Activated CD4-positive, alpha-beta memory T cell treated with anti-CD3 and anti-CD28 coated beads, Interleukin-2, amount 10 ng/mL, durations not matched to agents 7 days and 5 days (primary cell): ENCODE measurements at places on chromosomes 5 and 9.
A peak's percentile ranks its signal among the peaks of the same experiment; 100 is the strongest.

GRCh38 chr9:90680534-90680933, 37.9 kb upstream of the DIRAS2 start:
- no peak overlapping the region for H3K4me3 ChIP-seq
- H3K36me3 ChIP-seq, result no peaks in the 10 kb centered on the region
- peaks cover 4% of the 10 kb centered on the region for H3K27me3 ChIP-seq

DNA sequence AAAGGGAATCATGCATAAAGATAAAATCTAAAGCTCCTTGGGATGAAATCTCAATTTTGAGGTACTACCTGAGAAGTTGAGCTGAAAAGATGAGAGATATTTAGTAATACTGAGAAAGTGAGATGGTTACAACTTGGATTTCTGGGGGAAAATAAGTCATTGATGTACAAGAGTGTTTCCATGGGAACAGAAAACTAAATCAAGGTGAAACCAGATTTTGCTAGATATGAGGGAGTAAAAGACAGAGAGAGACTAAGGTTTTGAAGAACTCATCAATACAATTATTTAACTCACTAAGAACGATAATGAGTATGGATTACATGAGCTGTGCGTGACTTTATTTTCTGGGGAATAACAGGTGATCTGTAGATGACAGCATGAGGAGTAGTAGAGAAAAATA, 10.2 kb upstream of the ST8SIA4 start:
- peaks cover 26% of the 10 kb centered on the region for H3K36me3 ChIP-seq
- no peak for DNase-seq
- H3K27me3 ChIP-seq, result no peaks in the 10 kb centered on the region
- H3K4me3 ChIP-seq, result no peak overlapping the region

DNA sequence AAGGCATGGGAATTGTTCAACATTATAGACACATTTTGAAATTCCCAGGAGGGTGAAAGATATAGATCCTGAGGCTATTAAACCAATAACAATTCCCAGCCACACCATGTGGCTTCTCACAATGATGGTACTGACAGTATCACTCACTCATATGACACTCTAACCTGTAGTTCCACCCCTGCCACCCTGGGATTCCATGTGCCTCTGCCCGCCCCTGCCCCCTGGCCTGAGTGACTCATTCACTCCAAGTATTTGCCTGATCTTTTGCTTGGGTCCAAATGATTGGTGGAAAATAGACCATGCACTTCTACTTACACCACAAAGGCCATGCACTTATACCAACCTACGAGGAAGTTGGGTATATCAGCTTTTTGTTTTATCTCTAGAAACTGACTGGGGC, 305.2 kb upstream of the DAB2 start:
- no peak overlapping the region for H3K27ac ChIP-seq
- peaks cover 6% of the 10 kb centered on the region for H3K27me3 ChIP-seq
- no peak for DNase-seq
- H3K36me3 ChIP-seq, result no peaks in the 10 kb centered on the region

GRCh38 chr5:87015901-87016300, 251.8 kb upstream of the RASA1 start:
- no peak overlapping the region for H3K27ac ChIP-seq
- peaks cover 14% of the 10 kb centered on the region for H3K4me1 ChIP-seq
- H3K27me3 ChIP-seq, result peaks cover 3% of the 10 kb centered on the region
- no peak for DNase-seq

DNA sequence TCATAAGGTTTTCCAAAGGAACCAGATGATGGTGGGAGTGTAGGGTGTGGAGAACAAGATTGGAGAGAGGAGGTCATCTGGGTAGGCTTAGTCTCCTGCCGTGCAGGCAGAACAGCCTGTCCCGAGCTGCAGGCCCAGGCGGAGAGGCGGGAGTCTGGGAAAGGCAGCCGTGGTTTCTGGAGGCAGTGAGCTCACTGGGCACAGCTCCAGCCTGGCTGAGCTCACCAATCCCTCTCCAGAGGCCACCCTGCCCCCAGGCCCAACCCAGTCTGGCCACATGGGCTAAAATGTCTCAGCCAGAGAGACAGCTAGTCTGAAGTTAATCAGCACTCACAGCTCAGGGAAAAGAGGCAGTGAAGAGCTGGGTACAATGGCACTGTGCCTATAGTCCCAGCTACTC, 12.3 kb downstream of the P4HA2 start:
- H3K36me3 ChIP-seq, result no peaks in the 10 kb centered on the region
- H3K27ac ChIP-seq, result no peak overlapping the region
- H3K27me3 ChIP-seq, result no peaks in the 10 kb centered on the region
- H3K4me1 ChIP-seq, result no peaks in the 10 kb centered on the region
- no peak overlapping the region for H3K4me3 ChIP-seq

DNA sequence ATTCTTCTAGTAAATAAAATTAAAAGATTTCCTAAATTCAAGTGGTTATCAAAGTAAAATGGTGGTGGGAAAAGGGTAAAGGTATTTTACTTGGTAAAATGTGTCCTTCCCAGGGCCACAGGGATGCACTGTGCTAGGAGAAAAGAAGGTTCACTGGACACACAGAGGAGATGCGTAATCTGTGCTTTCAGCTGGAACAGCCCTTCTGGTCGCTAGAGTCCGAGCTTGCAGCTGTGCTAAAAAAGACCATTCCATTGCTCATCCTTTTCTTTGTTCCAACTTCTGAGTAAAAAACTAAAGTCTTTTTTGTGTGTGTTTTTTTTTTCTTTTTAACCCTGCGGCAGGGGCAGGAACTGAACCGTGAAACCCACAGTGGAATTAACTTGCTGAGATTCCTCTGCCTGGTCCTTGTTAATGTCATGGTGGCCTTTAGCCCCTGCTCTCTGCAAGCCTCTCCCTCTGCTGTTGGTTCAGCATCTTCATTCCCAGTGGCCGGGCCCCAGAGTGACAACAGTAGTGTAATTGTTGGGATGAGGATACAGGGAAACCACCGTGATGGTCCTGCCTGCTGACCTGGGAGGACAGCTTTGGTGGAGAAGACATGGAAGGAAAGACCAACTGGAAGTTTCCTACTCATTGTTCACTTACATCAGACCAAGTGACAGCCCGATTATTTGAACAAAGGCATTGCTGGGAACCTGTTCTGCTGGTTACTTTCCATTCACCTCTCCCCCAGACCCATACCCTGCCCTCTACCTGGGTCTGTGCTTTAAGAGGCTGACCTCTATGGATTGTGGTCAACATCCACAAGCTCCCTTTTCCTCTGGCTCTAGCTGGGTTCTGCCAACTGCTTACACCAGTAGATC, 31.9 kb upstream of the FSTL4 start:
- H3K4me1 ChIP-seq, result no peaks in the 10 kb centered on the region
- H3K36me3 ChIP-seq, result no peaks in the 10 kb centered on the region
- no peak for DNase-seq
- peaks cover 24% of the 10 kb centered on the region for H3K27me3 ChIP-seq
- H3K27ac ChIP-seq, result no peak overlapping the region
- no peak overlapping the region for H3K4me3 ChIP-seq

DNA sequence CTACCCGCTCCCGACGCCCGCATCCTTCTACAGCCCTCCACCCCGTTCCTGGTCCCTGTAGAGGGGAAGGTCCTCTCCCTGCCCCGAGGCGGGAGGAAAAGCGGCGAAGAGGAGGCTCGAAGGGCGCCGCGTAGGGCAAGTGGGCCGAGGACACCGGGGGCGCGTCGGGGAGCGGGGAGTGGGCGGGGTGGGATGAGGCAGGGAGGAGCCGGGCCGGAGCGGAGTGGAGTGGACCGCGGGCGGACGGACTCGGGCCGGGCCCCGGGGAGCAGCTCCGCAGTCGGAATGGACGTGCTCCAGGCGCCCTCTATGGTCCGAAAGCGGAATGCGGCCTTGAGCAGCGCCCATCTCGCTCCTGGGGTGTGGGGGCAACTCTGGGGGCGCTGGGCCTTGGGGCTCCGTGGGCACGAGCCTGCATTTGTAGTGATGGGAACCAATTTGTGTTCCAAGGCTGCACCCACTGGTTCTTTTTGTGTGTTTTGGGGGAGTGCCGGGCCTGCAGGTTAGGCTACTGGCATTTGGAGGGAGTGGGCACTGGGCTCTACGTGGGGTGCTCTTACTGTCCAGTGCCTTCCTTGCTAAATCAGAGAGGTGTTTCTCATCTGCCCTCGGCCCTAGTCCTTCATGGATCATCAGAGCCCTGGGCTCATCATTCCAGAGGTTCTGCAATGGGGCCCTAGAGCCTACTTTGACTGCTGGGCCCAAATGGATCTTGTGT, 7.3 kb downstream of the IRX1 start:
- no peak for DNase-seq
- no peak overlapping the region for H3K27ac ChIP-seq
- no peaks in the 10 kb centered on the region for H3K4me1 ChIP-seq
- H3K4me3 ChIP-seq, result no peak overlapping the region
- peaks cover 12% of the 10 kb centered on the region for H3K36me3 ChIP-seq

- no peak overlapping the region for H3K27ac ChIP-seq
- peaks cover 3% of the 10 kb centered on the region for H3K27me3 ChIP-seq
- H3K4me1 ChIP-seq, result no peaks in the 10 kb centered on the region
- no peak overlapping the region for H3K4me3 ChIP-seq
- no peaks in the 10 kb centered on the region for H3K36me3 ChIP-seq
- DNase-seq, result no peak
Measured at GRCh38 chr5:36017004-36017403, 25.8 kb upstream of the UGT3A1 start.

DNA sequence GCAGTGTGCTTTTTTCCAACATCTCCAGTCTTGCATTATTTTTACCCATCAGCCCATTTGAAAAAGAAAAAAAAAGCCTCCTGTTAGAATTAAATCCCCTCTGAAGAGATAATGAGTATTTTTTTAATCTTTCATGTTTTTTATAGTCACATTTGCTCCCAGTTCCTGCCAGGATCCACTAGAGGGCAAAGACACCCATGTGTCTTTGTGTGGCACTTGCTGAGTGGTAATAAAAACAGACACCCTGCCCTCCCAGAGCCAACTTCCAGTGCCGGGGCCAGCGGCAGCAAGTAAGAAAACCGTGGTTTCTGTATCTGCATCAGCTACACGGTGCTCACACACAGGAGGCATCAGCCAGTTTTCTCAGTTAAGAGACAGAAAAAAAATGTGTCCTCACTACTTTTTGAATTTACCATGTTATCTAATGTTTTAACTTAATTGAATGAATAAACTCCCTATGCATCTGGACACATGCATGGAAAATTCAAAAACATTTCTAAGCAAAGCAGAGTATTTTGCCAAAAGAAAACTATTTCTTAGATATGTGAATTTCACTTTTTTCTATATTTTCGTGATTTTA, 70.2 kb upstream of the PLEKHG4B start:
- no peaks in the 10 kb centered on the region for H3K4me1 ChIP-seq
- H3K27me3 ChIP-seq, result peaks cover 10% of the 10 kb centered on the region
- no peak for DNase-seq
- H3K27ac ChIP-seq, result no peak overlapping the region
- H3K36me3 ChIP-seq, result no peaks in the 10 kb centered on the region
- no peak overlapping the region for H3K4me3 ChIP-seq

GRCh38 chr5:148386041-148386440, 2.3 kb downstream of the FBXO38 start:
- H3K36me3 ChIP-seq, result peaks cover 36% of the 10 kb centered on the region
- peak overlapping the region; percentile 16 for H3K27ac ChIP-seq
- no peak for DNase-seq
- H3K27me3 ChIP-seq, result no peaks in the 10 kb centered on the region
- H3K4me3 ChIP-seq, result peak overlapping the region; percentile 12
- peaks cover 68% of the 10 kb centered on the region for H3K4me1 ChIP-seq

GRCh38 chr5:179217356-179217755, 127.9 kb downstream of the ADAMTS2 start:
- no peak for DNase-seq
- H3K27me3 ChIP-seq, result no peaks in the 10 kb centered on the region
- no peak overlapping the region for H3K27ac ChIP-seq
- no peak overlapping the region for H3K4me3 ChIP-seq
- no peaks in the 10 kb centered on the region for H3K36me3 ChIP-seq

DNA sequence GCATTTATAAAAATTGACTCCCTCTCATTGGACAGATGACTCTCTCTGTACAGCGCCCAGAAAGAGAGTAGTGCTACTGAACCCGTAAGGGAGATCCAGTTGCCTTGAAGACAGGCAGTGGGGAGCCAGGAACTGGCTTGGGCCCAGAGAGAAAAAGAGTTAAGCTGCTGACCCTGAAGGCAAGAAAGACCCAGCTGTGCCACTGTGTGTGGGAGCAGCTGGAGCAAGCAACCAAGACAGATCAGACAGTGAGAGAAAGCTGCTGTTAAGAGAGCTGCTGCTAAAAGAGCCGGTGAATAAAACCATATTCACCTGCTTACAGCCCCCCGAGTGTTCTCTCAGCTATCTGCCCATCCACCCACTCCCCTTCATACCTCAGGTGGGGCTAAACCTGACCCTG, 149.7 kb upstream of the ADAMTS16 start:
- no peak for DNase-seq
- no peaks in the 10 kb centered on the region for H3K4me1 ChIP-seq
- H3K27ac ChIP-seq, result no peak overlapping the region
- H3K27me3 ChIP-seq, result no peaks in the 10 kb centered on the region
- no peaks in the 10 kb centered on the region for H3K36me3 ChIP-seq

DNA sequence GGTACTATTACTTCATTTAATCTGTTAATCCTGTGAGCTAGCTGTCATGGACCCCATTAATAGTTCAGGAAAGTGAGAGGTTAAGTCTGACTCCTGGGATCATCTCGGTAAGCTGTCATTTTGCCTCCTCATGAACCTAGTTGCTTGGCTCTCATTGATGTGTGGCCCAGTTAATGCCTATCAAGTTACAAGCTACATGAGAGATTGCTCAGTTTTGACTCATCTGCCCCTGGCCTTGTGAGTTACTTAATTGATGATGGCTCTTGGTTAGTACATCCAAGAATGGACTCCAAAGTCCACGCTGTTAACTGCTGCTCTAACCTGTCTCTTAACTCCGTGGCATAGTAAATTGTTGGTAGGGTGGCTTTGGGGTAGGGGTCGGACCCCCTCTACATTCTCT, 23.9 kb downstream of the LARP1 start:
- H3K27ac ChIP-seq, result no peak overlapping the region
- H3K36me3 ChIP-seq, result no peaks in the 10 kb centered on the region
- H3K4me3 ChIP-seq, result no peak overlapping the region
- no peaks in the 10 kb centered on the region for H3K27me3 ChIP-seq

DNA sequence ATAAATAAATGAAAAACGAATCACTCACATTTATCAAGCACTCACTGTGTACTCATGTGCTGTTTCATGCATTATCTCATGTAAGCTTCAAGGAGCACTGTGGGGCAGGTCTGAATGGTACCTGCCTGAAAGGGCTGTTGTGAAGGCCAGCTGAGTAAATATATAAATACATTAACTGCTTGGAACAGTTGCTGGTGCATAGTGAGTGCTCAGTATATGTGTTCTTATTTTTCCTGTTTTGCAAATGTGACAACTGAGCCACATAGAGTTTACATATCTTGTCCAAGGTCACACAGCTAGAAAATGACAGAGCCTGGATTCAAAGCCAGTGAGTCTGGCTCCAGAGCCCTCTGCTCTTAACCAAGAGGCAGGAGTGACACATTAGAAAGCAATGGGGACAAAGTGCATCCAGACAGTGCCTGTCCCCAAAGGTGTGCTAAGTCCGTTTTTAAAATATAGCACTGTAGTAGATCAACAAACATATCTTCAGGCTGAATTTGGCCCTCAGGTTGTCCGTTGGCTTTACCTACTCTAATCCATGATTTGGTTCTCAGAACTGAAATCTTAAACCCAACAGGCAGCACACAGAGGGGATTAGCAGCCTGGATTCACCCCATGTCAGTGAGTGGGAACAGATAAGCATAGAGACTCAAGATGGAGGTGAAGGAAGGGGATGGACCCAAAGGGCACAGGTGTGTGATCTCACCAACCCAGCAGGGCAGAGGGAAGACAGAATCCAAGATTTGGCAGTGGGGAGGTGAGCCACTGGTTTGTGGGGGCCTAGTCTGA, 70.8 kb downstream of the WWC1 start:
- H3K36me3 ChIP-seq, result no peaks in the 10 kb centered on the region
- H3K4me3 ChIP-seq, result no peak overlapping the region
- H3K27ac ChIP-seq, result no peak overlapping the region
- no peaks in the 10 kb centered on the region for H3K4me1 ChIP-seq
